ENCODE measurements at places on chromosomes 7 and 10. TPM values are rescaled to one million over a fixed set of nuclear protein-coding genes. Genes with fewer than 3 reads are reported as not detected.

The GPR141 gene
- total RNA-seq, result not detected

The FAM25G gene
- total RNA-seq, result not detected

The MUC12 gene
- not detected for total RNA-seq

The NANOS1 gene
- total RNA-seq, result 0.40 TPM

The TMEM273 gene
- 3.7 TPM for total RNA-seq

The COL28A1 gene
- not detected for total RNA-seq

- no peak for DNase-seq
- H3K27me3 ChIP-seq, result no peaks in the 10 kb centered on the region
- no peaks in the 10 kb centered on the region for H3K36me3 ChIP-seq
- peaks cover 5% of the 10 kb centered on the region for H3K4me1 ChIP-seq
- H3K4me3 ChIP-seq, result no peak overlapping the region
Measured at GRCh38 chr7:33707427-33707826, 197.9 kb upstream of the BMPER start.

DNA sequence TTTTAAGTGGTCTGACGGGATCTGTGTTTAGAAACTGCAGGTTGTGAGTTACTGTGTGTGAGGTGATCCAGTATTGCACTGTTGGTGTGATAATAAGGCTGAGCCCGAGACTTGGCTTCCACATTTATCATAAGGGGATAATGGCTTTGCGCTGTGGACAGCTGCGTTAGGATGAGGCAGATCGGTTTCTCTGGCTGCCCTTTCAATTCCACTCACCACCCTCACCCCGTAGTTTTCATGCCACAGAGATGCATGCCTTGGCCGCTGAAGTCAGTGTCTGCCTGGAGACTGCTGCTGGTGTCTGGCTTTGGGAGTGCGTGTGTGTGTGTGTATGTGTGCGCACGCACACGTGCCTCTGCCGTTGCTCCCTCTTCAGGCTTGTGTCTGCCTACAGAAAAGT lies 273.0 kb downstream of the CCDC3 start:
- H3K4me1 ChIP-seq, result no peaks in the 10 kb centered on the region
- no peak overlapping the region for H3K27ac ChIP-seq
- DNase-seq, result no peak
- H3K27me3 ChIP-seq, result no peaks in the 10 kb centered on the region

- no peaks in the 10 kb centered on the region for H3K4me1 ChIP-seq
- H3K36me3 ChIP-seq, result no peaks in the 10 kb centered on the region
- H3K4me3 ChIP-seq, result no peak overlapping the region
- no peak overlapping the region for H3K27ac ChIP-seq
- no peaks in the 10 kb centered on the region for H3K27me3 ChIP-seq
Measured at GRCh38 chr10:86041116-86041515, 325.5 kb downstream of the GRID1 start.

GRCh38 chr10:73169320-73169719 lies 1.4 kb downstream of the FAM149B1 start:
- H3K36me3 ChIP-seq, result no peaks in the 10 kb centered on the region
- no peak overlapping the region for H3K4me3 ChIP-seq
- H3K4me1 ChIP-seq, result peaks cover 16% of the 10 kb centered on the region

DNA sequence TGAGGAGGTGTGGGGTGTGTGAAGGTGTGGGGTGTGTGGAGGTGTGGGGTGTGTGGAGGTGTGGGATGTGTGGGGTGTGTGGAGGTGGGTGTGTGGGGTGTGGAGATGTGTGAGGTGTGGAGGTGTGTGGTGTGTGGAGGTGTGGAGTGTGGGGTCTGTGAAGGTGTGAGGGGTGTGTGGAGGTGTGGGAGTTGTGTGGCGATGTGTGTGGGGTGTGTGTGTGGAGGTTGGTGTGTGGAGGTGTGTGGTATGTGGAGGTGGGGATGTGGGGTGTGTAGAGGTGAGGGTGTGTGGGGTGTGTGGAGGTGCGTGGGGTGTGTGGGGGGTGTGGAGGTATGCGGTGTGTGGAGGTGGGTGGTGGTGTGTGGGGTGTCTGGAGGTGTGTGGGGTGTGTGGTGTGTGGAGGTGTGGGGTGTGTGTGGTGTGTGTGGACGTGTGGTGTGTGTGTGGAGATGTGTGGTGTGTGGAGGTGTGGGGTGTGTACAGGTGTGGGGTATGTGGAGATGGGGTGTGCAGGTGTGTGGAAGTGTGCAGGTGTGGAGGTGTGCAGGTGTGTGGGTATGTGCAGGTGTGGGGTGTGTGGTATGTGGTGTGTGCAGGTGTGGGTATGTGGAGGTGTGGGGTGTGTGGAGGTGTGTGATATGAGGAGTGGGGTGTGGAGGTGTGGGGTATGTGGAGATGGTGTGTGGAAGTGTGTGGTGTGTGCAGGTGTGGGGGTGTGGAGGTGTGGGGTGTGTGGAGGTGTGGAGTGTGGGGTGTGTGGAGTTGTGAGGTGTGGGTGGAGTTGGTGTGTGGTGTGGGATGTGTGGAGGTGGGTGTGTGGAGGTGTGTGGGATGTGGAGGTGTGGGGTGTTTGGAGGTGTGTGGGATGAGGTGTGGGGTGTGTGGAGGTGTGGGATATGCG lies 34.5 kb downstream of the SPDYE17 start:
- no peaks in the 10 kb centered on the region for H3K36me3 ChIP-seq
- H3K27ac ChIP-seq, result no peak overlapping the region
- DNase-seq, result no peak
- H3K4me3 ChIP-seq, result no peak overlapping the region

DNA sequence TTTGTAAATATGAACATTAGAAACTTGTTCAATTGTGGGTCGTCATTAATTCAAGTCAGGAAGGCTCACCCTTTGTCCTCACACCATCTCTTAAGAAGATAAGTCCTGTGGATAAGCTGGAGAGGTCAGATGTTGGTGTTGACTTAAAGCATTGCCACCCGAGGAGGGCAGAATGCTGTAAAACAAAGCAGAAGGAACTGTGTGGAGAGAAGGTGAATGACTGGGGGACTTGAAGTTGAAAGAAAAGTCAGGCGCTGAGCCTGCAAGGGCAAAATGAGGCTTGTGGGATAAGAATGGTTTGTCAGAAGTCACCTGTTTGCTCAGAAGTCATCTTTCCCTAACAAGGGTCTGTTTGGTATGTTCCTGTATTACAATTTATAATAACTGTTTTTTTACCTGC lies 9.1 kb downstream of the RPA3 start:
- no peaks in the 10 kb centered on the region for H3K4me1 ChIP-seq
- DNase-seq, result no peak
- no peaks in the 10 kb centered on the region for H3K27me3 ChIP-seq
- H3K27ac ChIP-seq, result no peak overlapping the region

DNA sequence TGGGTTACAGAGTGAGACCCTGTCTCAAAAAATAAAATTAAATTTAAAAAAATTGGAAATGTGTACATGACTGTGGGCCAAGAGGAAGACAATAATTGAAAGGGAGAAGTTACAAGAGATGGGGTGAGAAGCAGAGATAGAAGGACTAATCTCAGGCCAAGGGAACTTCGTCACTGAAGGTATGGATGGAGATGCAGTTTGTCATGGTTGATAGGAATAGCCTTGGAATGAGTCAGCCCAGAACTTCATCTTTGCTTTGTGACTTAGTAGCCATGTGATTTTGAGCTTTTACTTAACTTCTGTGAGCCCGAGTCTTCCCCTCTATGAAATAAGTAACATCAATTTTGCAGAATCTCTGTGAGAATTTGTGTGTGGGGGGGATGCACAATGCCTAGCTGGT lies 6.5 kb upstream of the PODXL start:
- peaks cover 2% of the 10 kb centered on the region for H3K27me3 ChIP-seq
- H3K36me3 ChIP-seq, result no peaks in the 10 kb centered on the region
- H3K27ac ChIP-seq, result no peak overlapping the region
- H3K4me3 ChIP-seq, result no peak overlapping the region
- H3K4me1 ChIP-seq, result peaks cover 2% of the 10 kb centered on the region

GRCh38 chr7:82021713-82022112 lies 251.9 kb upstream of the HGF start:
- H3K36me3 ChIP-seq, result no peaks in the 10 kb centered on the region
- no peaks in the 10 kb centered on the region for H3K4me1 ChIP-seq
- DNase-seq, result no peak
- H3K27ac ChIP-seq, result no peak overlapping the region
- H3K27me3 ChIP-seq, result no peaks in the 10 kb centered on the region

DNA sequence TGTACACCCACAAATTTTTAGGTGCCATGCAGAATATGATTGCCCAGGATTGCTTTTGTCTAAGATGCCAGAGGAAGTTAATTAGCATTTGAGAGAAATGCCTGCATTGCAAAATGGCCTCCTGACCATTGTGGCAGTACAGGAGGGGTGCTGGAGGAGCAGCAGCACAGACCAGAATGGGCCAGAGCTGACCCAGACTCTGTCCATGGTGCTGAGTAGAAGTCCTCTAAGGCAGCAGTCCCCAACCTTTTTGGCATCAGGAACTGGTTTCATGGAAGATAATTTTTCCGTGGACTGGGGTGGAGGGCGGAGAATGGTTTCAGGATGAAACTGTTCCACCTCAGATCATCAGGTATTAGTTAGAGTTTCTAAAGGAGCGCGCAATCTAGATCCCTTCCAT lies 217.8 kb upstream of the AGK start:
- H3K4me3 ChIP-seq, result no peak overlapping the region
- no peaks in the 10 kb centered on the region for H3K27me3 ChIP-seq
- DNase-seq, result no peak
- no peaks in the 10 kb centered on the region for H3K36me3 ChIP-seq
- H3K4me1 ChIP-seq, result no peaks in the 10 kb centered on the region

- H3K27me3 ChIP-seq, result peaks cover 3% of the 10 kb centered on the region
- no peak overlapping the region for H3K4me3 ChIP-seq
- H3K27ac ChIP-seq, result no peak overlapping the region
- DNase-seq, result no peak
- H3K36me3 ChIP-seq, result no peaks in the 10 kb centered on the region
- H3K4me1 ChIP-seq, result no peaks in the 10 kb centered on the region
Measured at GRCh38 chr7:39517240-39517639, 49.0 kb upstream of the YAE1 start.

DNA sequence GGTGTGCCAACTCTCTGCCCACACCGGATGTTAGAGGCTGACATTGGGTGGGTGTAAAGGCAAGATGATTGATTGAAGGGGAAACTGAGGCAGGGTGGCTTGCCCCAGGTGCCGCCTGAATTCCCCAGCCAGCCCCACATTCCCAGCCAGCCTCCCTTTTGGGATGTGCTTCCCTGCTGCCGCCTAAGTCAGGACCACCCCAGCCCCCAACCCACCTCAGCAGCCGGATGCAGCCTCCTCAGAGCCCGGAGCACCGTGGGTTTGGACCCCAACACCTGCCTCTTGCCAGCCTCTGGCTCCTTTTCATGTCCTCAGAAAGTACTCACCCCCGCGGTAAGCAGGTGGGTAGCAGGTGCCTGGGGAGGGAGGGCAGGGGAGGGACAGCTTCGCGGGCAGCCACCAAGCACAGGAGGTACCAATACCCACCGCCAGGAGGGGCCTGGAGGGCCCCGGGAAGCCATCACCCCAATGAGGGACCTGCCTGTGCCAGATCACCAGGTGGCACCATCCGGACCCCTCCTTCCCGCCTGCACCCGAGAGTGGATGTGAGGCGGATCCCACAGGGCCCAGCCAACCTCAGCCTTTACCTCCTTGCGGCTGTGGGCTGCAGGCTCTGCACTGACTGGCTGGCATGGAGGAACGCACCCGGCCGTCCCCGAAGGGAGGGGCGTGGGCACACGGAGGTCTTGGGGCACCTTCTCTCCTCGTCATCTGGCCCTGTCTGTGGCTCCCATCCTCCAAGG lies 60.5 kb downstream of the PWWP2B start:
- peaks cover 4% of the 10 kb centered on the region for H3K4me1 ChIP-seq

- H3K27ac ChIP-seq, result no peak overlapping the region
- H3K4me3 ChIP-seq, result no peak overlapping the region
- H3K4me1 ChIP-seq, result peaks cover 18% of the 10 kb centered on the region
- H3K27me3 ChIP-seq, result no peaks in the 10 kb centered on the region
- DNase-seq, result no peak
Measured at GRCh38 chr7:6248581-6248980, 23.8 kb downstream of the CYTH3 start.

All from endothelial cell of umbilical vein (primary cell).